Stimulated activated memory B cell treated with anti-CD40 and anti-IgM and Interleukin-4, amounts not matched to agents 10 μg/mL and 1 μg/mL and 100 μg/mL, for 72 hours (primary cell): ENCODE measurements at places on chromosomes 13 and 19.
A peak's percentile ranks its signal among the peaks of the same experiment; 100 is the strongest.

- ATAC-seq: no peak
Measured at GRCh38 chr13:41352935-41353840, 42.1 kb downstream of the NAA16 start.

GRCh38 chr13:97388373-97388772 lies 45.6 kb upstream of the RAP2A start:
- peak; percentile 34 for ATAC-seq

DNA sequence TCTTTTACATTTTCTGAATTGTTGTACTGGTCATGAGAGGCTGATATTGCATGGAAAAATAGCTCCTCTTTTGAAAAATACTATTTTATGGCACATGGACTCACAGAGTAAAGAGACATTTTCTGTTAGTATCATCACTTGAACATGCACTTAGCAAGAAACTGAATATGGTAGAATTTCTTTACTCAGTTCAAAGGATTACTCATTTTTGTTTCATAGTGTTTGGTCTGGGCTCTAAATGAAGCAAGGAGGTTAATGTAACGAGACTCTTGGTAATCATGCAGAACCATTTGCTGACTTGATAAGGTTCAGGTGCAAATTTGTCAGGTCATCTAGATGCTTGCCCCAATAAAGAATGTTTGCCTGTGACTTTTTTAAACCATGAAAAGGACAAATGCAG lies 63.2 kb downstream of the GPC6 start:
- no peak for ATAC-seq

GRCh38 chr19:35445826-35446593 lies 2.0 kb upstream of the FFAR2 start:
- ATAC-seq: no peak

DNA sequence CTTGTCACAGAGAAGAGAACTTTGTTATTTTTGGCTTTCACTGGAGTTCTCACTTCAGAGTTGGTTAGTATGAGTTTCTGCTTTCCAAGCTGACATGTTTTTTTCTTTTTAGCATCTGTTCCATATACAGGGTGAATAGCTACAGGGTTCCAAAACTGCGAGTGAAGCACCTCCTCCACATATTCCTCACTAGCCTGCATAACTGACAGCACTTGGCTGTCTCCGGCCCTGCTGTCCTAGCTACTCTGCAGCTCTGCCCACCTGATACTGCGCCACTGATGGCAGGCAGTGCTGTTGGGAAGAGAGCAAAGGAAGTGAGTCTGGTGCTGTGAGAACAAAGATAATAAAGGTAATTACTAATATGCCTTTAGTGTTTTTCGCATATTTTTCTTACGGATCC lies 6.8 kb downstream of the ATP8A2 start:
- ATAC-seq: no peak

GRCh38 chr19:53192771-53193534 lies at the start of gene ZNF665:
ZNF665 (minus strand) TSS chr19:53193358; CDS start chr19:53182898, 10,460 bp downstream.
- peak; percentile 87 for ATAC-seq

- no peak for ATAC-seq
Measured at GRCh38 chr13:34263681-34264080, 445.7 kb downstream of the RFC3 start.

DNA sequence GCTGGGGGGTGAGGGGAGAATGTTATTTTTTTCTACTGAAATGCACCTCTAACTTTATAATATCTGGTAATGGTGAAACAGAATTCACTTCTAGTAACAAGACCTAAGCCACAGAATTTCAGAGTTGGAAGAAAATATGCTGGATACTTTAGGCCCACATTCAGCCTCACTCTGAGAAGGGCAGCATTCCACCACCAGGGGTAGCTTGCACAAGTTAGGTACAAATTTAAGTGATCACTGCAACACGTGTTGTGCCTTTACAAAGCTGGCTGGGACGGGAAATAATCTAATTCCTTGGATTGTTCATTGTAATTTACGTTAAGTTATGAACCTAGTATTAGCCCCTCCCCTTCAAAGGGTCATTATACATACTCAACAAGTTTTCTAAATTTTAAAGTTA lies 192.3 kb downstream of the RGCC start:
- no peak for ATAC-seq

GRCh38 chr19:17932485-17933338 lies at the start of gene CCDC124:
CCDC124 (plus strand) TSS chr19:17933015; CDS start chr19:17936421, 3,406 bp downstream.
- ATAC-seq: peak; percentile 98

GRCh38 chr13:46211483-46212351 lies at the start of gene LRRC63:
LRRC63 (plus strand) TSS chr13:46211928; CDS start chr13:46213035, 1,107 bp downstream.
- ATAC-seq: peak; percentile 98

DNA sequence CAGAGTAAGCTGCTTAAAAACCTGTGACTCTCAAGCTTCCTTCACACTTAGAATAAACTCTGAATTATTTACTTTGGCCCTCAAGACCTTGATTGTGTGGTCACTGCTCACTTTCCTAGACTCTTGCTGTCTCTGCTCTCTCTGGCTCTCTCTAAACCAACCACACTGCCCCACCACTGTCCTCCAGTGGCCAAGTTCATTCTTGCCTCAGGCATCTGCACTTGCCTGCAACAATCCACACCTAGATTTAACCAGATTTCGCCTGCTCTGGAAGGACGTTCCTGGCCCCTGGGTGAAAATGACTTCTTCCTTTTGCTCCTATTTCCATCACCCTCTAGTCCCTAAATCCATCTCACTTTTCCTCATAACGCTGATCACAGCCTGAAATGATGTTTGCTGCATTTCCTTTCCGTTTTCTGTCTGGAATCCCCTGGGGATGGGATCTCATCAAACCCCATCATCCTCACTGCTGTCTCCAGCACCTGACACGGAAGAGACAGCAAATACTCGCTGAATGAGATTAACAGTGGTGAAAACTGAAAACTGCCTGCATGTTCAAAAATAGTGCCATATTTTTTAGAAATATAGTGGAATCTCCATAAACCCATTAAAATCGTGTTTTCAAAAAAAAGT lies 232.6 kb downstream of the UQCRFS1 start:
- ATAC-seq: no peak

DNA sequence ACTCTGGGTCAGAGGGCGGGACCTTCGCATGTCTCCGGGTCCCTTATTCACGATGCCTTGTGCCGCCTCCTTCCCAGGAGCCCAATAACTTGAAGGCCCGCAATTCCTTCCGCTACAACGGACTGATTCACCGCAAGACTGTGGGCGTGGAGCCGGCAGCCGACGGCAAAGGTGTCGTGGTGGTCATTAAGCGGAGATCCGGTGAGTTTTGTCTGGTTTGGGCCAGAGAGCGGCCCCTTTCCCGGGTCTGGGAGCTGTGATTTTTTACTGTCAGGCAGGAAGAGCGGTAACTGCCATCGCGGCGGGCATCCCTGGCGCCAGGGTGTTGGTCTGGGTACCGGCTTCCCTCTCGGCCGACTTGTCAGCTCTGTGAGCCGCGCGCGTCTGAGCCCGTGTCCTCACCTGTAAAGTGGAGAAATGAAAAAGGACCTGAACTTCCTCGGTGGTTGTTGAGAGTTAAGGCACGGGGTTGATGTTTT lies 800 bp downstream of the RPL28 start:
- ATAC-seq: no peak

DNA sequence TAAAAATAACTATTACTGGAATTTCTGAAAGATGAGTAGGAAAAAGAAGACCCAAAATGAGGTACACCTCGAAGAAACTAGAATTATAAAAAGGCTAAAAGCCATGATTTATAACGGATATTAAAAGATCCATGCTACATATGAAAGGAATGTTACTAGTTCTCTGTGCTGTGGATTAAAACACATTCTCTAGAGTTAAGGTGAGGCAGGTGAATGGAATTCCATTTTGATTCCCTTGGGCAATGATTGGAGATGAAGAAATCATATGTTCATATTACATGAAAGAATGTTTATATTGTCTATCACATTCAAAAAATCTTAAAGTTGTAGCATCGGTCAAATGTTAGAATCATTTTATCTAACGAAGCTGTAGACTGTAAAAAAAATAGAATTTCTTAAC lies 783.7 kb downstream of the PCDH9 start:
- ATAC-seq: no peak

DNA sequence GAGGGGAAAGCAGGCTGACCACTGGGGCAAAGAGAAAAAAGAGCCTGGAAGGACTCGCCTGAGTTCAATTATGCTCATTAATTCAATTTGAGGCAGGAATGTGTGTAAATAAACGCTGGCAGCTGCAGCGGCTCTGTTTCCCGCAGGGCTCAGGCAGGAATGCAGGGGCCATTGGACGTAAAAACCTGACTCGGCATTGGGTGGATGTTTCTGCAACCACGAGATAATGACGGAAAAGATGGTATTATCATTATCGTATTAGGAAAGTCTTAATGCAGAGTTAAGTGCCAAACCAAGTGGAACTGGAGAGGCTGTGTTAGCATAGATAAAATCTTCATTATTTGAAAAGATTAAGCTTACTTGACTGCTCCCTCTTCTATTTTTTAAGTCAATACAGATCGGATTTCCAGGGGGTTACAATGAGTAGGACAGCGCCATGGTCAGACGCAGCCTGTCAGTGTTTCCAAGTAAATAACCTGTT lies 169.8 kb downstream of the SHISA2 start:
- ATAC-seq: no peak

GRCh38 chr19:6172074-6172863 lies 36.8 kb downstream of the ACSBG2 start:
- no peak for ATAC-seq

- ATAC-seq: no peak
Measured at GRCh38 chr13:113089693-113090414, 15.7 kb upstream of the F7 start.

DNA sequence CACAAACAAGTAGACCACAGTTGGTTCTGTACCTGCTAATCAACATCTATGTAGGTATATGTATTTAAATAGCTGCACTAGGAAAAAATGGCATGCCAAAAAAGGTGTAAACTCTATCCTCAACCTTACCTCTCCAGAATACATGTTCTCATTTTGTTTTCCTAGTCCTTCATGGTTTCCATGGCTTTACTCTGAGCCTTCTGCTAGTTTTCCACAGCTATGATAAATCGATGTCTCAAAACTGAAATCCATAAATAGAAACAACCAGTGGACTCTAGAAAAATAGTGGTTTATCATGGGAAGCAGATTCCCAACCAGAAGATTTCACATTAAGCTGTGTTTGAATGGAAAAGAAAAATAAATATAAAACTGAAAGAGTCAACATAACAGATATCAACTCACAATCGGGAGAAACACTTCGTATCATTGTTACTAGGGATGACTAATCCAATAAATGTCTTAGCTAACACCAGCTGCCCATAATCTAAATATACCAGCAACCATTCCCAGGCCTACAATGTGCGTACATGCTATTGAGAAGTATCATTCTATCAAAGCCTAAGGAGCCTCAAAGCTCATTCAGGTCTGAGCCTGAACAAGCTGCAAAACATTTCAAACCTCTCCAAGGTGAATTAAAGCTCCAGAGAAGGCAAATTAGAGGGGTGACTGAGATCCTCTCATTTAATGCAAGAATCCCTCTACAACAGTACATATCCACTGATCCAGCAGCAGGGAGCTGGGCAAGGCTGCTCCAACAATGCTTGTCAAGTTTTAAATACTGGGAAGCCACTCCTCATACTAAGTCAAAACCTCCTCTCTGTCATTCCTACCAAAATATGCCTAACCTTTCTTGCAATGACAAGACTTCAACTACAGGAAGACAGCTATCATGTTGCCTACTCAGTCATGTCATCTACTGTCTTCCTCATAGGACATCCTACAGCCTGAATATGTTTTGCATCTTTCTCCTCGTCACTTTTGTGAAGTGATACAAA lies 90.2 kb downstream of the KCTD12 start:
- no peak for ATAC-seq

- ATAC-seq: peak; percentile 83
Measured at GRCh38 chr19:1855040-1855827, 7.0 kb upstream of the REXO1 start.

GRCh38 chr13:85537601-85538000 lies 261.6 kb downstream of the SLITRK6 start:
- ATAC-seq: no peak

DNA sequence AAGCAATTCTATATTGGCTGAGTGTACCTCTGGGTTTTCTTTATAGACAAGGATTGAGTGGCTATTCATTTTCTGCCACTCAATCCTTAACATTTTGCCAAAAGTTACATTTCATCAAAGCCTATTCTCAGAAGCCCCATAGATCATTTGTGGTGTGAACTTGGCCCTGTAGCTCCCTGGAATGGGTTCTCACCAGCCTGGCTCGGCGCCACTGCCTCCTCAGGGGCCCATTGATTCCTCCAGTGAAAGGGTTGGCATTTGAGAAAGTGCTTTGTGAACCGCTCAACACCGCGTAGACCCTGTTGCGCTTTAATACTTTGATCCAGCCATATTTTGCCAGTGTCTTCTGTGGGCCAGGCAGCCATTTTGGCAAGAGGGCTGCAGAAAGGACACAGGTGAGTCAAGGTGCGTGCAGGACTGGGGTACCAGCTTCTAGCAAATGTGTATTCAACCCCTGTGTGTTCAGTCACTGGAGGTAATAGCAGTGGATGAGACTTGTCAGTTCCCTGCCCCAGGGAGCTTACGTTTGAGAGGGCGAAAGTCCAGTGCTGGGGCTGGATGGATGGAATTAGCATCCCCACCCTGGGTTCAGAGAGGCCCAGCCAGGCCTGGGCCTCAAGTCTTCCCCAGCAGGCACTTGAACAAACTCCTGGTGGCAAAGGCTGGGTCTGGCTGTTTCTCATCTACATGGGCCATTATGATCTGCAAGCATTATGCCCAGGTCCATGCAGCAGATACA lies 3.8 kb downstream of the RAB8A start:
- no peak for ATAC-seq

DNA sequence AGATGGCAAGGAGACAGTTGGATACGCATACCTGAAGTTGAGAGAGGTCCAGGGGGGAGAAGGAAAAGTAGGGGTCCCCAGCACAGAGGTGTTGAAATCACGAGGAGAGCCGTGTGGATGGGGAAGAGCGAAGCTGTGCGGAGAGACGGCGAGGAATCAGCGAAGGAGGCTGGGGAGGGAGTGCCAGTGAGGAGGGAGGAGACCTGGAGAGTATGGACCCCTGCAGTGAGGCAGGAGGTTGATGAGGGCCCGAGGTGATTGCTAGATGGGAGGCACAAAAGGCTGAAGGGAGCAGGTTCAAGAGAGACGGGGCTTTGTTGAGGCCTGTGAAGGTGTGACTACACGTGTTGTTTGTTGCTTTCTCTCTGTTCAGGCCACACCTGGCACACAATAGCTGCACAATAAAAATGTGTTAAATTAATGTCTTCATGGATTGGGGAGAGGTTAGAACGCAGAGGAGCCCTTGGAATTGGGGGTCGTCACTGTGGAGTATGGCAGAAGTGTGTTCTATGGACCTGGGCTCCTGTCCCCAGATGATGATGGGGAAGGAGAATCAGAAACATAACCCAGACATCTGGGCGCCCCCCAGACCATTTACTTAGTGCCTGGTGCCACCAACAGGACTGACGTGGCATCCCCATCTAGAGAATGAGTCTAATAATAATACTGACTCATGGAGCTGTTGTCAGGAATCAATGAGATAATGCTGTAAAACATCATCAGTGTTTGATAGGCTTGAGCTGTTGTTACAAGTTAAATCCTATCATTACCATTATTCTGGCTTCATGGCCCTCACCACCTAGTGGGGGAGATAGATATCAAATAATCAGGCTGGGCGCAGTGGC lies 137.5 kb downstream of the SIPA1L3 start:
- ATAC-seq: no peak

GRCh38 chr13:111952032-111952431 lies 114.9 kb upstream of the SOX1 start:
- no peak for ATAC-seq

GRCh38 chr19:8087876-8088275 lies 35.3 kb downstream of the CCL25 start:
- no peak for ATAC-seq

GRCh38 chr19:1042689-1043511 lies 3.0 kb downstream of the ABCA7 start:
- ATAC-seq: no peak
